ENCODE measurements at places on chromosomes 5 and 9. TPM values are rescaled to one million over a fixed set of nuclear protein-coding genes. Genes with fewer than 3 reads are reported as not detected.

CCL27 gene
- not detected for total RNA-seq

DNA sequence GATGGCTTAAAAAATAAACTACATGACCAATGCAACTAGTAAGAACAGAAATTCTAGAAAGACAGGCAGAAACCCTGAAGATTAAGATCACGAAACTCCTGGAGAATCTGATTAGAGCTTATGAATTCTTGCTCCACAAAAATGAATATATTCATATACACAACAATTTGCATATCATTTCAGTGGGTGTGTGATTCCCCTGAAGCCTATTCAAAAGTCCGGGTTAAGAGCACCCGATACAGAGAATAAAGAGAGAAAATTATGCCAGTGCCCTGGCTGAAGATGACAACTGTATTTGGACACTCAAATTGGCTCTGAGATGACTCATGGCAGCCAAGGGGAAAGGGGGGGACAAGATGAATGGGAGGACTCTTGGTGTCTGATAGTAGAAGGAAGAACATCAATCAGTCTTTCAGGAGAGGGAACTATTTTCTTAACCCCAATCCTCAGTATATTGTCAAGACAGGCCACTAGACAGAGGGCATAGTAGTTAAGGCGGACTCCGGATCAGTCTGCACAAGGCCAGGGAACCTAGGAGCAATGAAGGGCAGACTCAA, 6.0 kb downstream of the TMOD1 start:
- DNase-seq = no peak
- H3K36me3 ChIP-seq = no peaks in the 10 kb centered on the region
- peaks cover 63% of the 10 kb centered on the region for H3K4me1 ChIP-seq
- H3K27me3 ChIP-seq = no peaks in the 10 kb centered on the region

- no peak overlapping the region for H3K4me3 ChIP-seq
- no peaks in the 10 kb centered on the region for H3K36me3 ChIP-seq
- H3K27ac ChIP-seq = no peak overlapping the region
- H3K27me3 ChIP-seq = no peaks in the 10 kb centered on the region
- H3K4me1 ChIP-seq = no peaks in the 10 kb centered on the region
- DNase-seq = no peak
These were observed 20.8 kb upstream of the ACTBL2 start for GRCh38 chr5:57503433-57503832.

DNA sequence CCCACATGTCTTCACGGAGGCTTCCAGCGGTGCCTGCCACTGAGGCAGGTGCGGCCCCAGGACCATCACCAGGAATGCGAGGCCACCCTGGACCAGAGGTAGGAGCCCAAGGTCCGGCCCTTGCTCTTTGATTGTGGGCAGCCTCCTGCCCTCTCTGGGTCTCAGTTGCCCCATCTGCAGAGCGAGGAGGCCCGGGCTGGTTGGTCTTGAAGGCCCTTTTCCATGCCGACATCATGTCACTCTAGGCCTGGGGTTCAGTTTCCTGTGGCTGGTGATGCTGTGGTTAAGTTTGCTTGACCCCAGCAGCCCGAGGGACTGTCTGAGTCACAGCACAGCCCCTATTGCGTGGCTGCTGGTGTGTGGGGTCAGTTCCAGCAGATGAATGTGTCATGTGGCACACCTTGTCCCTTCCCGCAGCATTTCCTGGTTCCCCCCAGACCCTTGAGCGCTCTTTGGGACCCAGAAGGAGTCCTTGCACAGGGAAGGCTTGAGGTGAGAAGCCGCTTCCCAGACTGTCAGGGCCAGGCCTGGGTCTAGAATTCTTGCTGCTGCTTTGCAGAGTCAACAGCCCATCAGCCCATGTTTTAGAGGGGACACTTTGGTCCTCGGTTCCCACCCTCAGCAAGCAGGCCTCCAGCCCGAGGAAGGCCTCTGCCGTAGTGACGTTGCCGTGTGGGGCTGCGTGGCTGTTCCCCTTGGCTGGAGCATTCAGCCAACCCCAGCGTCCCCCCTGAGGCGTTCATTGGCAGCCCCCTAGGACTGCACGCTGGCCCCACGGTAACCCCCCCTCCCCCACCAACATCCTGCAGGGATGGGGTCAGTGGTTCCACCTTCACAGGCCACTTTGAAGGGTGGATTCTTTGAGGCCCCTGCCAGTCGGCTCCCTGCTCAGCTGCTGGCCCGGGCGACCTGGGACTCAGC, 31.0 kb upstream of the HMCN2 start:
- peak overlapping the region; percentile 83 for H3K27ac ChIP-seq
- H3K4me1 ChIP-seq = no peaks in the 10 kb centered on the region
- peaks cover 24% of the 10 kb centered on the region for H3K36me3 ChIP-seq

DNA sequence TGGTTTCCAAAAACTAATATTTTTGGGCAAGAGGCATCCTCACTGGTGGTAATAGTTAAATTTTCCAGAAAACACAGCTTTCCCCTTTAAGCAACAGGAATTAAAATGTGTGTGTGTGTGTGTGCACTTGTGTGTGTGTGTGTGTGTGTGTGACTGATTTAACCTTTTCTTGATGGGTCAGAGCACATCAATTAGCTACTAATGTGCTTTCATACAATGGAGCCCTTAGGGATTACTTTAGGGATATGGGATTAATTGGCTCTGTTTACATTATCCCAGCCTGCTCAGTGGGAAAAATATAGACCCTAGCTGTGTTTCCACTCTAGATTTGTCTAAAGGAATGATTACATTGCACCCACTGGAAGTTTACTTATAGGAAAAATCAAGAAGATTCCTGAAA, 6.5 kb downstream of the PLCXD3 start:
- H3K27ac ChIP-seq = no peak overlapping the region
- no peaks in the 10 kb centered on the region for H3K36me3 ChIP-seq
- H3K27me3 ChIP-seq = no peaks in the 10 kb centered on the region
- DNase-seq = no peak

DNA sequence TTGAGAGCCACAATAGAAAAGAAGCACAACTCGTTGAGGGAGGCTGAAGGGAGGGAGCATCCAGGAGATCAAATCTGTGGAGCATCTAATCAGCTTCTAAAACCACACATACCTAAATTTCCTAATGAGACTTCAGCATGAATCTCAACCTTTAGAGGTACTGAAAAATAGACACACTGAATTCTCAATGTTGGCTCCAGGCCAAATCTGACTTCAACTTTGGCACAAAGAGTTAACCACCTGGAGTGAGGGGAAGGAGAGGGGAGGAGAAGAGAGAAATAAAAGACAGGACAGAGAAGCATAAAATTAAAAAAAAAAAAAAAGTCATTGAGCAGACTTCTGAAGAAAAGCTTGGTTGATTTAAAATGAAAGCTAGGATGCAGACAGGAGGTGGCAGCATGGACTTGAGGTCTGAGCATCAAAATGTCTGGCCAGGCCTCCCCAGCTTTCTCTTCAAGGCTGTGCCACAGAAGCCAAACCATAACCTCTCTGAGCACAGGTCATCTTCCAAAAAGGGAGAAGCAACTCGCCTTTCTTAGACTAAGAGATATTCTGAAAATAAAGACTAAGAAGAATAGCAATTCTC, 205.6 kb downstream of the DENND1A start:
- no peak overlapping the region for H3K27ac ChIP-seq
- H3K4me1 ChIP-seq = peaks cover 16% of the 10 kb centered on the region
- DNase-seq = no peak
- H3K4me3 ChIP-seq = no peak overlapping the region
- no peaks in the 10 kb centered on the region for H3K27me3 ChIP-seq

GRCh38 chr5:18244309-18244708, 610.0 kb downstream of the TAF11L14 start:
- no peaks in the 10 kb centered on the region for H3K4me1 ChIP-seq
- H3K27me3 ChIP-seq = no peaks in the 10 kb centered on the region
- no peak overlapping the region for H3K27ac ChIP-seq
- no peak overlapping the region for H3K4me3 ChIP-seq
- no peaks in the 10 kb centered on the region for H3K36me3 ChIP-seq

- H3K27ac ChIP-seq = no peak overlapping the region
- H3K36me3 ChIP-seq = no peaks in the 10 kb centered on the region
- DNase-seq = no peak
- peaks cover 3% of the 10 kb centered on the region for H3K4me1 ChIP-seq
- no peak overlapping the region for H3K4me3 ChIP-seq
These were observed 28.2 kb downstream of the MTAP start for GRCh38 chr9:21830589-21830988.

GRCh38 chr9:90330231-90330630, 312.4 kb downstream of the DIRAS2 start:
- H3K4me3 ChIP-seq = no peak overlapping the region
- DNase-seq = no peak
- H3K4me1 ChIP-seq = peaks cover 15% of the 10 kb centered on the region
- H3K27ac ChIP-seq = no peak overlapping the region

- no peaks in the 10 kb centered on the region for H3K36me3 ChIP-seq
- no peaks in the 10 kb centered on the region for H3K4me1 ChIP-seq
- H3K27me3 ChIP-seq = peaks cover 33% of the 10 kb centered on the region
- no peak overlapping the region for H3K4me3 ChIP-seq
- DNase-seq = no peak
These were observed 2.0 kb upstream of the ASTN2 start for GRCh38 chr9:117416856-117417255.
